ENCODE measurements at places on chromosomes 13 and 19.

DNA sequence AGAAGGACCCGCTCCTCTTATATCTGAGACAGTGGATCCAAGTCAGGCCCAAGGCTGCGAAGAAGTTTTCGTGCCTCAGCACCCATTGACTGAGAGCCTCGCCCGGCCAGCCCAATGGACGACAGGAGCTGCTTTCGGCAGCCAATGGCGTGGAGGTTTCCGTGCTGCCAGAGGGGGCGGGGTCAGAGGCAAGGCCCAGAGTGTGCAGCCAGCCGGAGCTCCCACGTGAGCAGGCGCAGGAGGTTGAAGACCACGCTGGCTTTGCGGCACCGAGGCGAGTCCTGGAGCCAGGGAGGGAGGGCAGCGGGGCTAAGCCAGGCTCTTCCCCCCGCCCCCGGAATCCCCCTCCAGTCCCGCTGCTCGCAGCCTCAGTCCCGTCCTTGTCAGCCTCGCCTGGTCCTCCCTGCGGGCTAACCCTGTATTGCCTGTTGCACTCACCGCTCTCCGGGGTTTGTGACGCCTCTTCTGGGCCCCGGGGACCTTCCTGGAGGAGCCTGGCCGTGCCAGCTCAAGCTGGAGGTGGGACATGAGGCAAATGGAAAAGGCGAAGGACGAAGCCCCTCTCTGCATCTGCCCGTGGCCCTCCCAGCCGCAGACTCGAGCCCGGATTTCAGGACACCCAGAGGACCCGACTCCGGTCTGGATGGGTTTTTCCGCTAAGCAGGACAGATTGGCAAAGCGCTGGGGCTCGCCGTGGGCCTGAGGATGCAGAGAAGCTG, 1.5 kb downstream of the IFNL4 start:
- DNase-seq, result no peak

DNA sequence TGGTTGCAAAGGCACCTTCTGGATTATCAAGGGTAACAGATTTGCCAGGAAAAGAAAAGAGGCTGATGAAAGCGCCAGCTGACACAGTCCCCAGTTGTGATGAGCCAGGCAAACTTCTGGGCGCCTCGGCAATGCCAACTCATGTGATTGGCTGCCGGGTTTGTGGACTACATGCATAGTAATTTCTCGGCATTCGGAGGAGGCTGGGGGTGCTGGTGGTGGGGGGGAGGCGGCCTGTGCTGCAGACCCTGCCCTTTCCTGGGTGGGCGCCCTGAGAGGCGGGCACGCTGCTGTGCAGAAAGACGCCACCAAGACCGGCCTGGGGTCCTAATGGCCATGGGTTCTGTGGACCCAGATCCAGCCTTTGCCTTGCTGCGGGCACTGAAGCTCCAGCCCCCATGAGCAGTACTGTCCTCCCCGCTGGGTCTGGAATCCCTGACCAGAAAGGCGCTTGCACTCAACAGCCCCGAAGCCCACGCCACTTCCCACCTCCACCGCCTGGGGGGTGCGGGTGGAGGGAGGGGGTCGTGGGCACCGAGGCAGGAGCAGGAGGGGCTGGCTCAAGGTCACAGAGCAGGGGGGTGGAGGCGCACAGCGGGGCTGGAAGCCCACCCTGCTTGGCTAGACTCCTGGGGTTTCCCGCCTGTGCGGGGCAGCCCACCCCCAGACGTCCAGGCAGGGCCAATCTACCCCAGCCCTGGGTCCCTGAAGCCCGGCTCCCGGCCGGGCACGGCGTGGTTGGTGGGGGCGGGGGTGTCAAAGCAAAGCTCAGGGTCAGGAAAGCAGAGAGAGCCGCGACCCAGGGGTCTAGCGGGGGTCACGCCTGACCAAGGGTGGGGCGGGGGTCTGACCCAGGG, 1.0 kb downstream of the DIRAS1 start:
- peak; percentile 52 for DNase-seq

DNA sequence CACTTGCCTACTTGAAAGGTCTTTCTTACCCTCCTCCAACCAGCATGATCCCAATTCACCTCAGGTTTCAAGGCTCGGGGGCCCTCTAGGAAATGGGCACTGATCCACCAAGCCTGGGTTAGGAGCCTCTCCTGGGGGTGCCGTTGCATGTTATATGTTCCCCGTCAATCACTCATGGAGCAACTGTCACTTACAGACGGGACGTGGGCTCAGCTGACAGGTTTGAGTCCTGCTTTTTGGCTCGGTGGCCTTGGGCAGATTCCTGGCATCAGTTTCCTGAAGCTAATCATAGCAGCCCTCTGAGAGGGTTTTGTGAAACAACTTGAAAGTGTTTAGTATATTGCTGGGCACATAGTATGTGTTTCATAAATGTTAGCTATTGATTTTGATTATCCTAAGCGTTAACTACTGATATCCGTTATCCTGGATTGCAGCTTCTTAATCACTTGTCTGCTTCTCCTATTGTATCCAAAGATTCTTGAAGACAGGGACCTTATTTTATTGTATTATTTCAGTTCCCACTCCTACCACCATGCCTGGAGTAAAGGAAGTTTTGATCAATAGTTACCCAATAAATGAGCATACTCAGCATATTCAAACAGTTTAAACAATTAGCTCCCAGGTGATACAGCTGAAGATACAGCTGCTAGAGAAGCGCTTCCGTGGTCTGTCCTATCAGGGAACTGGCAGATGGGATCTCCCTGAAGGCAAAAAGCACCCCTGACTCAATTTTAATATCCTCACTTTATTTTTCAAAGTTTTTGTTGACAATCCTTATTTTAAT, 57.9 kb downstream of the RFC3 start:
- peak; percentile 34 for DNase-seq

DNA sequence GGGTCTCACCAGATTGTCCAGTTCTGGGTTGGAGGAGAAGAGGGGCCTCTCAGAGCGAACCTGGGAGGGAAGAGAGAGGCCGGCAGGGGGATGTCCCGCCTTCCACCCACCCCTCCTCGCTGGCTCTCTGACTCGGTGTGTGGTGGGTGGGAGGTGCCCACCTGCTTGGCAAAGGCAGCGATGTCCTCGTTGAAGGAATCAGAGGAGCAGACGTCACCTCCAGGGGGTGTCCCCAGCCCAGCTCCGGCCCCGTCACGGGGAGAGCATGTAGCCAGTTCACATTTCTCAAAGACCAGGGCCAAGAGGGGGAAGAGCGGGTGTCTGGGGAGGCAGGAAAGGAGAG, 2.7 kb downstream of the MEIS3 start:
- no peak for DNase-seq

- DNase-seq, result no peak
Observed at GRCh38 chr19:54154603-54155345, 4.7 kb downstream of the LENG1 start.

DNA sequence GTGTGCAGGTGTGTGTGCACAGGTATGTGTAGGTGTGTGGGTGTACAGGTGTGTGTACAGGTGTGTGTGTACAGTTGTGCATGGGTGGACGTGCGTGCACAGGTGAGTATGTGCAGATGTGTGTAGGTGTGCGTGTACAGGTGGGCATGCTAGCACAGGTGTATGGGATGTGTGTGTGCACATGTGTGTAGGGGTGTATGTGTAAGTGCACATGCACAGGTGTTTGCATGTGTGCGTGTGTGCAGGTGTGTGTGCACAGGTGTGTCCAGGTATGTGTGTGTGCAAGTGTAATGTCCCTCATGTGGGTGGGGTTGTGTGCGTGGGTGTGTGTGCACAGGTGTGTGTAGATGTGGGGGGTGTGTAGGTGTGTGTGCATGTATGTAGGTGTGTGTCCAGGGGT, 27.5 kb upstream of the TFDP1 start:
- DNase-seq, result no peak

Data from myocyte (in vitro differentiated cells).